ENCODE measurements at places on chromosomes 6 and 20.

GRCh38 chr20:60630609-60631008 is 621.5 kb upstream of the CDH4 start:
- DNase-seq, result no peak

- DNase-seq, result no peak
These were observed 179.9 kb upstream of the RUNX2 start for GRCh38 chr6:45148278-45148677.

DNA sequence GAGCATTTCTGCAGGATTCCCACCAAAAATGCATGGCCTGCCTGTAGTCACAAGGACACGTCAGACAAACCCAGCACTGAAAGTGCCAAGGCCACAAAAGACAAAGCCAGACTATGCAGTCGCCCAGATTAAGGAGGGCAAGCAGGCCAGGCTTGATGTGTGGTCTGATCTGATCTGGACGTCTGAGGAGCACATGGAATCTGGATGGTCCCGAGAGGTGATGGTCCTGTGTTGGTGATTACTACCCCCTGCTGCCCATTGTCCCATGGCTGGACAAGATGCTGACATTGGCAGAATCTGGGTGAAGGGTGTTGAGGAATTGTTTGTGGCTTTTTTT is 17.1 kb downstream of the NPEPL1 start:
- DNase-seq, result no peak

GRCh38 chr20:25314497-25315417 is 66.9 kb downstream of the PYGB start:
- DNase-seq, result no peak

DNA sequence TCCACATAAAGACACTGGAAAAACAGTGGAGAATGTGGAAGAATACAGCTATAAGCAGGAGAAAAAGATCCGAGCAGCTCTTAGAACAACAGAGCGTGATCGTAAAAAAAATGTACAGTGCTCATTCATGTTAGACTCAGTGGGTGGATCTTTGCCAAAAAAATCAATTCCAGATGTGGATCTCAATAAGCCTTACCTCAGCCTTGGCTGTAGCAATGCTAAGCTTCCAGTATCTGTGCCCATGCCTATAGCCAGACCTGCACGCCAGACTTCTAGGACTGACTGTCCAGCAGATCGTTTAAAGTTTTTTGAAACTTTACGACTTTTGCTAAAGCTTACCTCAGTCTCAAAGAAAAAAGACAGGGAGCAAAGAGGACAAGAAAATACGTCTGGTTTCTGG is 57.1 kb downstream of the MAP3K4 start:
- DNase-seq, result no peak

- DNase-seq, result no peak
These were observed 225.1 kb downstream of the TBX18 start for GRCh38 chr6:84539122-84539856.

GRCh38 chr20:44901974-44902373 is 7.9 kb upstream of the PABPC1L start:
- DNase-seq, result no peak

- DNase-seq, result peak; percentile 94
These were observed at the start of gene C6orf89 for GRCh38 chr6:36885461-36886401. Gene C6orf89 (plus strand): TSS chr6:36885952. CDS start chr6:36899445, 13,493 bp downstream.

DNA sequence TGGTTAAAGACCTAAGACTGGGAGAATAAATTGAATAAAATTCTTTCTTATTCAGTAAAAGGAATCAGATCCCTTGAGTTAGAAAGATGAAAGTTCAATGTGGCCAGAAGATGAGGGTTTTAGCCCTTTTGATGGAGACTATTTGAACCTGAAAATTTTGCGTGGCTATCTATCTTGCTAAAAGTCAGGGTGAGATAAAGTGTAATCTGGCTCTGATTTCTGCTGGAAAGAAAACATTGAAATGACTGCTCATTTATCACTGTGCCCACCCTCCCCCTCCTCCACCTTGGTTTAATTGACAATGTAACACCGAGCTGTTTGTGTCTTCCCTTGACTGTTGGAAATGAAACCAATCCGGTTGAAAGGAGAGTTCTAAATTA is 32.9 kb upstream of the TCF21 start:
- no peak for DNase-seq

- no peak for DNase-seq
These were observed 16.5 kb downstream of the RIPOR2 start for GRCh38 chr6:24919056-24919892.

DNA sequence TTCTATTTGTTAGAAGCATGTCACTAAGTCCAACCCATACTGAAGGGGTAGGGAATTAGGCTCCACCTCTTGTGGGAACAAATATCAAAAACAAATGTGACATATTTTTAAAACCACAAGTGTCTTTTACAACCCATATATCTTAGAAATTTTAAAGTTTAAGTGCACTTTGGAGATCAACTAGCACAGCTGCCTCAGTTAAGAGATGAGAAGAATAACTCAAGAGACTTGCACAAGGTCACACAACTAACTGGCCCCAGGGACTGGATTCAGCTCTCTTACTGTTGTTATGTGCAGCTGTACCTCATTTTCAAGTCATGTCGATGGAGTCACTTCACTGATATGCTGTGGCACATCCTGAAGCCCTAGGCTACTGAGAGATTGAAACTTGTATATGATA is 102.9 kb upstream of the BMP2 start:
- no peak for DNase-seq

DNA sequence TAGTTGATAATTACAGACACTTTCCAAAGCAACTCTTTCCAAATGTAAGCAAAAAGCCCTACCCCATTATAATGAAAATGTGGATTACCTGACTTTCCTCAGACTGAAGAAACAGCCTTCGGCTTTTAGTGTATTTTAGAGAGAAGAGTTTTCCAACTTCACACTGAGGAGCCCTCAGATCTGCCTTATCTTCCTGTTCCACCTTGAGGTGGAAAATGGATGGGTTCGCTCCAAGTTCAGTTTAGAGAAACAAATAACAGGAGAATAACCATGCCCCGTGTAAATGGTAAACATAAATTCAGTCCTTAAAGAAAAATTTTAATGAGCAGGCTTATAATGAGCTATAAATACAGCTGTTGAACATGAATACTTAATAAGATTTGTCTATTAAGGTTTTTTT is 21.1 kb upstream of the MTHFD1L start:
- DNase-seq, result no peak

DNA sequence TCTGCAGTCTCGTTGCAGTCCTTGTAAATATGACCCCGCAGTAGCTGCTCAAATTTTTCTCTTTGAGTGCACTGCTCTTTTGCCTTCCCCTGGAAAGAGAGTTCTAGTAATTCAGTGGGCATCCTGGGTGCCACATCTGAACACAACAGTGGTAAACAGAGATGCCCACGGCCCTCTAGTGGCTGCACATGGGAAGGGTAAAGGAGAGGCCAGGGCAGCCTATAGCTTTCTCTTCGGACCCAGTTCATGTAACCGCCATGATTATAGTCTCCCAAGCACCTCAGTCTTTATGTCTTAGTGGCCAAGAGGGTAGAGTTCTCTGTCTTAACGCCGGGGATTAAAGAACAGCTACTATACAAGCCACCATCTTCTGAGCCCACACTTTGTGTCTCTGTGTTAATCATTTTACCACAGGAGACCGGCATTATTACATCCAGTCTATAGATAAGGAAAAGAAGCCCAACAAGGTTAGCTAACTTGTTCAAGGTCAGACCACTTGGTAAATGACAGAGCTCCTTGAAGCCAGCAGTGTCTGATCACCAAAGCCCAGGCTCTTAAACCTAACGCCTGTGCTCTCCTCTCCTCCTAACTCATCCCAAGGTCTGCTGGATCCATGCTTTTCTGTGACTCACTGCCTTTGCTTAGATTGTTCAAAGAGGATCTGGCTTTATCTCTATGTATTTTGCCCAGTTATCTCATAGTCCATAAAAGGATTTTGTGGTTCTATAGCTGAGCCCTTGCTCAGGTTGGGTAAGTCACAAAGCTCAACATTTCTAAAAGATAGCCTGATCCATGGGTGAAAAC is 81.8 kb downstream of the ISM1 start:
- peak; percentile 4 for DNase-seq

Data from HCT116 (cell line).